ENCODE measurements at places on chromosomes 7 and 10.

DNA sequence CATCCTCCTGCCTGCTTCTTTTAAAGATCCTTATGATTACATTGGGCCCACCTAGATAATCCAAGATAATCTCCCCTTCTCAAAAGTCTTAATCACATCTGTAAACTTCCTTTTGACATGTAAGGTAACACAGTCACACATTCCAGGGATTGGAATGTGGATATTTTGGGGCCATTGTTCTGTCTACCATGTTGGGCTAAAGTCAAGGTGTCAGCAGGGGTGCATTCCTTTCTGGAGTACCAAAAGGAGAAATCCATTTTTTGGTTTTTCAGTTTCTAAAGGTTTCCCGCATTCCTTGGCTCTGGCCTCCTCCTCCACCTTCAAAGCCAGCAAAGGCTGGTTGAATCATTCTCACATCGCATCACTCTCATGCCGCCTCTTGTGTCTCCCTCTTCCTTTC lies 197.6 kb upstream of the NFE2L3 start:
- no peak for DNase-seq

- DNase-seq, result no peak
Measured at GRCh38 chr7:111174510-111174909, 83.6 kb downstream of the LRRN3 start.

- no peak for DNase-seq
Measured at GRCh38 chr7:137930581-137930980, 71.3 kb downstream of the CREB3L2 start.

DNA sequence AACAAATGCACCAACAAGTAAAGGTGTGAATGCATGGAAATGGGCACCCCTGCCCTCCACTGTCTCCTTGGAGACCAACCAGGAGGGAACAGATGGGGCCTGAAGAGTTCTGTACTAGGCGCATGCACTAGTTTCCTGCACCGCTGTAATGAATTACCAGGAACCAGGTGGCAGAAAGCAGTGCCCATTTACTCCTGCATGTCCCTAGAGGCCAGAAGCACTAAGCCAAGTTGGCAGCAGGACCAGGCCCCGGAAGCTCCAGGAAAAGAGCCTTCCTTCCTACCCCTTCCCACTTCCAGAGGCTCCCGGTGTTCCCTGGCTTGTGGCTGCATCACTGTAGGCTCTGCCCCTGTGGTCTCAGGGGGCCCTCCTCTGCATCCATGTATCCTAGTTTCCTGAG lies 237.5 kb upstream of the PPP2R2D start:
- DNase-seq, result no peak

DNA sequence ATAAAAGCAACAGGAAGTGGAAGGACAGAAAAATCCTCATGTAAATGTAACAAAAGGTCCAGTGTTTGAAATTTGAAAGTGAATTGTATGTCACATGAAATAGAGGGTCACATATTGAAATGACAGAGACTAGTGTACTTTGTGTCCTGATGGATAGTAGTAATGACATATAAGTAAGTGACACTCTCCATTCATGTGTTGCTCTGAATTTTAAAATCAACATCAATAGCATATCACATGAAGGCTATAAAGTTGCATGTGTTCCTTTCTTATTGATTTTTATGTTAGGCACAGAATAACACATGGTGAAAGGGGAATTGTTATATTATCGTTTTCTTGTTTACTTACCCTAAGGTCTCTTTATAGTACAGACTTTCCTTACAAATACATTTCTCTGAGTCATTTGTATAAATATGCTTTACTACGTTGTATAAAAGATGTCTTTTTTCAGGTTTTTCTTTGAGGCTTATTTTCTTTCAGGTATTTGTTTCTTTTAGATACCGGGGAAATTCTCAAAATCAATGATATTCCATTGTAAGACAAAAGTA lies 104.6 kb upstream of the CACNA2D1 start:
- no peak for DNase-seq

DNA sequence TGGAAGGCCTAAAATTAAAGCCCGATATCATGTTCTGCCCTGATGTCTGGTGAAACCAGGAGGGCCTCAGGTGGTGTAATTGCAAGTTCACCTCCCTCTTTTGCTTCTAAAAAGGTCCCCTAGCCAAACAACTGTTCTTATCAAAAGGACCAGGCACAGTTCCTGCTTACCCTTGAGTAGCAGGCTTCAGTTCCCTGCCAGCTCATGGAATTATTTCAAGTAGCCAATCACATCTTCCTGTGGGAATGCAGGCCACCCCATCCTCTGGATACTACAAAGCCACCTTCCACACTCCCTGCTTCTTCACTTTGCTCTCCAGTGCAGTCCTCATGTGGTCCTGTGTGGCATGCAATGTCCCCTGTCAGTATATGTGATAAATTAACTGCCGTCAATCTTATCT lies 97.7 kb upstream of the GALNT17 start:
- no peak for DNase-seq

GRCh38 chr7:157945401-157945800 lies 608.6 kb downstream of the DNAJB6 start:
- no peak for DNase-seq

GRCh38 chr7:157634401-157635147 lies 297.8 kb downstream of the DNAJB6 start:
- no peak for DNase-seq

GRCh38 chr10:94112321-94112720 lies 118.6 kb downstream of the PLCE1 start:
- DNase-seq, result no peak

Data from body of pancreas (tissue), 4 donors.